ENCODE measurements at places on chromosomes 2 and 18. TPM values are rescaled to one million over a fixed set of nuclear protein-coding genes. Genes with fewer than 3 reads are reported as not detected.
A peak's percentile ranks its signal among the peaks of the same experiment; 100 is the strongest.

EGR4 gene
- not detected for total RNA-seq

MC2R gene
- 0.60 TPM for total RNA-seq

RAB6C gene
- total RNA-seq: 0.34 TPM

TRABD2A gene
- 4.1 TPM for total RNA-seq

GALR1 gene
- total RNA-seq: not detected

LIMS4 gene
- total RNA-seq: 1.6 TPM

- no peak for DNase-seq
Measured at GRCh38 chr2:148965623-148966437, 72.7 kb upstream of the LYPD6B start.

GRCh38 chr18:51068105-51068504 lies 38.1 kb downstream of the SMAD4 start:
- no peak for DNase-seq

GRCh38 chr2:216822470-216822869 lies 37.4 kb downstream of the TNP1 start:
- DNase-seq: no peak

- DNase-seq: no peak
Measured at GRCh38 chr18:59323931-59324622, 5.6 kb upstream of the CPLX4 start.

DNA sequence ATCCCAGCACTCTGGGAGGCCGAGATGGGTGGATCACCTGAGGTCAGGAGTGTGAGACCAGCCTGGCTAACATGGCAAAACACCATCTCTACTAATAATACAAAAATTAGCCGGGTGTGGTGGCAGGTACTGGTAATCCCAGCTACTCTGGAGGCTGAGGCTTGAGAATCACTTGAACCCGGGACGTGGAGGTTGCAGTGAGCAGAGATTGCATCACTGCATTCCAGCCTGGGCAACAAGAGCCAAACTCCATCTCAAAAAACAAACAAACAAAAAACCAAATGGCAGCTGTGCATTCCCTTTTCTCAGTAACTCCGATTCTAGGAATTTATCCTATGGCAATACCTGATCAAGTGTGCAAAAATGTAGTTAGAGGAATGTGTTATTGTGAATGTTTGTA lies 4.7 kb upstream of the GRHL1 start:
- DNase-seq: no peak

DNA sequence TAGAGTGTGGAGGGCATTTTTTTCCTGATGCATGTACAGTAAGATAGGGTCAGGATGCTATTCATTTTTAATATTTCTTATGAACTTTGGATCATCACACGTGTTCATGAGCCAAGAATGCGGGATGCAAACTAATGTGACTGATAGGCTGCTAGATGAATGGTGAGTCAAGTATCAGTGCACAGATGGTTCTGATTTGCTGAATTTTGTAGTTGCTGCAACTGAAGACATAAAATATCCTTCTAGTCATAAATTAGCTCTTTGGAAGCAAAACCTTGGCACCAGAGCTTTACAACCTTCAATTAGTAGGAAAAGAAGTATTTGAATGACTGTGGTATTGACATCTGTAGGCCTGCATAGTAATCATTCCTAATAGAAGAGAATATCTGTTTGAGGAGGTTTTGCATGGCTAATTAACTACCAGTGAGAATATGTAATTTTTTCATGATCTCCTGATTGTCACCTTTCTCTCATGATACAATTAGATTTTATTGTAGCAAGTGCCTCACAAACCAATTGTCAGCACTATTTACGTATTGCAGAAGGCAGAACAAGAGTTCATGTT lies 94.0 kb downstream of the VRK2 start:
- no peak for DNase-seq

DNA sequence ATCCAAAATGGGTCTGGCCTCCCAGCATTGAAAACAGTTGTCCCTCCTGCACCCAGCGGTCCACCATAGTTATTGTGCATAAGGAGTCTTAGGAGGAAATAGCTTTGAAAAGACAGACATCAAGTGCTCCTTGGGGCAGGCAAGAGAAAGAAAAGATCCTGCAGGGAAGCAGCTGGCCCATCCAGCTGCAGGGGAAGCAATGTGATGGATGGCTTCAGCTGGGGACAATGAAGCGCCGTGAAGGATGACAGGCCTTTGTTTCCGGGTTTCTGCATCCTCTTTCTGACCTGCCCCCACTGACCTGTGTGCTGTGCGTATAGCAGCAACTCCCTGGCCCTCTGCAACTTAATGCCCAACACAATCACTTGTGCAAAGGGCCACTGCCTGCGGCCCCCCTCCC lies 142.9 kb upstream of the NCKAP5 start:
- DNase-seq: no peak

GRCh38 chr2:128410758-128411215 lies 92.1 kb upstream of the HS6ST1 start:
- no peak for DNase-seq

- no peak for DNase-seq
Measured at GRCh38 chr18:25033747-25034471, 318.1 kb downstream of the ZNF521 start.

- DNase-seq: peak; percentile 14
Measured at GRCh38 chr2:127566139-127566417, 30.6 kb downstream of the MYO7B start.

- no peak for DNase-seq
Measured at GRCh38 chr2:45316576-45317338, 294.3 kb downstream of the SRBD1 start.

- DNase-seq: no peak
Measured at GRCh38 chr2:190947711-190948251, 66.2 kb downstream of the STAT1 start.

- no peak for DNase-seq
Measured at GRCh38 chr2:56831780-56832179, 648.0 kb downstream of the CCDC85A start.

GRCh38 chr2:68088940-68089339 lies 26.1 kb upstream of the C1D start:
- no peak for DNase-seq

GRCh38 chr2:221715523-221716247 lies 143.6 kb upstream of the EPHA4 start:
- no peak for DNase-seq

- DNase-seq: no peak
Measured at GRCh38 chr2:218782528-218782844, 539 bp downstream of the CYP27A1 start.

GRCh38 chr2:102657770-102658169 lies 38.4 kb downstream of the SLC9A2 start:
- no peak for DNase-seq

DNA sequence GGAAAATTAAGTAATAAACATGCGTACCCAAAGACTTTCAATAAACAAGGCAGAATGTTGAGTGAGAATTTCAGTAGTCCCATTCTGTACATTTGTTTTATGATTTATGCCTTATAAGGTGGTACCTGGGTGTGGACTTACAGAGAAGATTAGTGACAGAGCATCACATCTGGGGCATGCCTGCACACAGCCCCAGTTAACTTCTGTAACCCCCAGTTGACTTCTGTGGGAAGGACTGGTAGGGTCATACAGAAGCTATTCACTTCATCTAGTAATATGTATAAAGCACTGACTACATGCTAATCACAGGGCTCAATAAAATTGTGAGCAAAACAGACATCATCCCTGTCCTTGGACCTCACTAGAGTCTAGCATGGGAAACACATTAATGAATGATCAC lies 16.1 kb downstream of the MREG start:
- no peak for DNase-seq

DNA sequence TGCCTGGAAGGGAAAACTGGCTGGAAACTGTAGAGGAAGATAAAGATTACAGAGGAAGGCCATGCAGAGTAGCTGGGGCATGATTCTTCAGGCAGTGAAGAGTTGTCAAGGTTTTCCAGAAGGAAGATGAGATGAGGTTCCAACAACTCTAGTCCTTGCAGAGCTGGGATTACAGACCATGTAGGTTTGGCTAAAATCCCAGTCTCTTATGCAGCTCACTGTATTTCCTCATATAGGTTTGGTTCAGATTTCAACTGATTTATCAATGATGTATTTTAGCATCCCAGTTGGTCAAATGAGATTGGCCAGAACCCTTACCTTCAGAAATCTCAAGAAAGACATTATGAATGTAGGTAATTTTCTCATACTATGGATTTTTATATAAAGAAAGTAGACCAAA lies 16.4 kb downstream of the FAP start:
- no peak for DNase-seq

DNA sequence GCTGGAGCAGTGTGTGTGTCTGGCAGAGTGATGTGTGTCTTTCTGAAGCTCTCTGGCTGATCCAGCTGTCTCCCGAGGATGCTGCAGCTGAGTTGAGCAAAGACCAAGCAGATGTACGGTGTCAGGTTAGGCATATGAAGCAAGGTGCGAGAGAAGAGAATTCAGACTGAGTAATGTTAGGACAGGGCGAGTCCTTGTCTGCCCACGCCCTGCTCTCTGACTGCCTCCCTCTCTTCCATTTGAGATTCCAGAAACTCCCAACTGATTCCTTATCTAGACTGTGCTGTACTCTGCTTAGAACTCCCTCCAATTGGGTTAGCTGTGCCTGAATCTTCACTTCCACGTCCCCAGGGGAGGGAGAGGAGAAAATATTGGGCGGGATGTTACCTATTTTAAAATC lies 25.7 kb upstream of the LPIN1 start:
- DNase-seq: no peak

DNA sequence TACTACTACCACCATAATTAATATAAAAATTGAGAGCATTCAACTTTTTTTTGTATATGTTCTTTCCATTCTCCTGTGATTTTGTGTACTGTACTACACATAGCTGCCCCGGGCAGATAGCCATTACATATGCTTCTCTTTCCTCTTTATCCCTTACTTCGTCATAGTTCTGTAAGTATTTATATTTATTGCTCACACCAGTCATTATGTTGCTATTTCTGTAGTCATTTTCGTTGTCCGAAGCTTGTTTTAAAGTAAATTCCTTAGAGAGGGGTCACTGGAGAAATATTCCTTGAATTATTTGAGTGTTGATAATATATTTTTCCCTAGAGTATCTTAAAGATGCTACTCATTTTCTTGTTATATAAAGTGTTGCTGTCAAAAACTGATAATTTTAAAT lies 144.0 kb downstream of the CLIP4 start:
- DNase-seq: no peak

DNA sequence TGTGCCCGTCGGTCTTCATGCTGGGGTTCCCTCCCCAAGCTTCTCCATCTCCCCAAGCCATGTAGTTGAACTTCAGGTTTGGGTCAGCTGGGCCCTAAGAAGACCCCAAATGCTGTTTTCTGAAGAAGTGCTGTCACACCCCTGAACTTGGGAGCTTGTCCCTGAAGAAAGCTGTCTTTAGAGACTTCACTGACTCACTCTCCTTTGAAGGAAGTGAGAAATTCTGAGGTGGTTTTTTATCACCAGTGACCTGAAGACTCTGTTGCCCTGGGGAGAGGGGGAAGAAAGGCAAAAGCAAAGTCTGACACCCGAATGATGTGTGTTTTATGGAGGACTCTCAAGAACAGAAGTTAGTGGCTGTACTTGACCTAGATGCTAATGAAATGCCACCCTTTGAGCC lies 83.6 kb upstream of the BCL2L11 start:
- DNase-seq: no peak

DNA sequence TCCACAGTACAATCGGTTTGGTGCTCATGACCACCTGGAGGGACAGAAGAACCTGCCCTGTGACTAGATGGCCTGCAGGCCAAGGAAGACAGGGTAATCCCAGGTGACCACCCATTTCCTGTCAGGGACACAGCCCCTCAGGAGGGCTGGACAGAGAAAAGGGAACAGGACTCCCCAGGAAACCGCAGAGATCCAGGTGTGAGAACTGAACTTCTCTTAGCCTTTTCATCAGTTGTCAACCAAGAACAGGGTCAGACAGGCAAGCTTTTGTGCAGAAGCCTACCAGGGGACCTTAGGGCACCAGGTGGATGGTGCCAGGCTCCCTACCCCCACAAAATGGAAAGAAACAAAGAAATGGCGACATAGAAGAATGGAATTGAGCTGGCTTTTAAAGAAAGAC lies 132.3 kb downstream of the HDAC4 start:
- DNase-seq: no peak

All from ureter (tissue), 1 donor.